ENCODE measurements at places on chromosomes 4 and X.

DNA sequence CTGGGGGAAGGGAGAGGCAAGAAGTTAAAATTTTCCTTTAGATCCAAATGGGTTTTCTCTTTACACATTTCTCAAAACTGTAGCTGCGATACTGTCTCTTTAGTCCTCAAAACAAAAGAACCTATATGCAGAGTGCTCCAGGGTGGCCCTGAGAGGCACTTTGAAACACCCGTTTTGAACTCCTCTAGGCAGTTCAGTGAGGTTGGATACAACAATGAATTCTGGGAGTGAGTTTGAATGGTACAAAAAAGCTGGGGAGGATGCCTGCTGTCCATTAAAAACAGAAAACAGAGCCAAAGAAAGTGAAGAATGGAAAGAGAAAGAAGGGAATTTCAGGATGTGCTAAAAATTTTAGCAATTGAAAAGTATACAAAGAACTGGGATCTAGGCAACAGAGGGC, 23.1 kb downstream of the ENOX2 start:
- DNase-seq, result no peak
- H3K4me3 ChIP-seq, result no peak overlapping the region
- H3K27me3 ChIP-seq, result no peaks in the 10 kb centered on the region
- no peak overlapping the region for H3K27ac ChIP-seq

- H3K27me3 ChIP-seq, result no peaks in the 10 kb centered on the region
- no peaks in the 10 kb centered on the region for H3K4me1 ChIP-seq
- no peak for DNase-seq
- H3K27ac ChIP-seq, result no peak overlapping the region
Observed at GRCh38 chr4:121741751-121742150, 23.2 kb downstream of the SMIM43 start.

GRCh38 chrX:2489446-2490445, 11.0 kb downstream of the DHRSX start:
- H3K4me1 ChIP-seq, result no peaks in the 10 kb centered on the region
- no peak overlapping the region for H3K27ac ChIP-seq
- no peak overlapping the region for H3K4me3 ChIP-seq
- DNase-seq, result peak; percentile 46
- no peaks in the 10 kb centered on the region for H3K27me3 ChIP-seq

GRCh38 chr4:158938220-158939044, 164.4 kb upstream of the RAPGEF2 start:
- no peak for DNase-seq
- H3K36me3 ChIP-seq, result no peaks in the 10 kb centered on the region
- H3K4me1 ChIP-seq, result no peaks in the 10 kb centered on the region
- H3K27me3 ChIP-seq, result no peaks in the 10 kb centered on the region
- no peak overlapping the region for H3K27ac ChIP-seq
- no peak overlapping the region for H3K4me3 ChIP-seq

DNA sequence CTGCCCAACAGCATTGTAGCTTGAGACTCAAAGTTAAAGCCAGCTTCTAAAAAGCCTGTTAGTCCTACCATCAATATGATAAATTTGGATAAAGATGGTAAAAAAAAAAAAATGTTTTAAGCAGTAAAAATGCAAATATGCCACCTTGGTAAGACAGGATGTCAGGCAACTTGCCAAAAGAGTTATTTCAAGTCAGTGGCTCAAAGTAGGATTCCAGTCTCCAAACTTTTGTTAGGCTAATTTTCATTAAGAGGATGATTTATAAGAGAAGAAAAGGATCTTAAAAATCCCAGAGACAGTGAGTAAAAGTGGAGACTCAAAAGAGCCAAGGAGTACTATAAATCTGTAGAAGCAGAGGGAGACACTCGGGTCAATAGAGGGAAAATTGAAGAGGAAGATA, 47.5 kb downstream of the GASK1B start:
- no peaks in the 10 kb centered on the region for H3K27me3 ChIP-seq
- H3K4me1 ChIP-seq, result no peaks in the 10 kb centered on the region
- H3K36me3 ChIP-seq, result no peaks in the 10 kb centered on the region

DNA sequence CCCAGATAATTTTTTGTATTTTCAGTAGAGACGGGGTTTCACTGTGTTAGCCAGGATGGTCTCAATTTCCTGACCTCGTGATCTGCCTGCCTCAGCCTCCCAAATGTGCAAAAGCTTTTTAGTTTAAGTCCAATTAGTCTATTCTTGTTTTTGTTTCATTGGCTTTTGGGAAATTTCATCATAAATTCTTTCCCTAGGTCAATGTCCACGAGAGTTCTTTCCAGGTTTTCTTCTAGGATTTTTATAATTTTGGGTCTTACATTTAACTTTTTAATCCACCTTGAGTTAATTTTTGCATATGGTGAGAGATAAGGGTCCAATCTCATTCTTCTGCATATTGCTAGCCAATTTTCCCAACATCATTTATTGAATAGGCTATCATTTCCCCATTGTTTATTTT, 36.3 kb upstream of the PDLIM5 start:
- H3K4me1 ChIP-seq, result no peaks in the 10 kb centered on the region
- no peak for DNase-seq
- H3K27ac ChIP-seq, result peak overlapping the region; percentile 17
- H3K4me3 ChIP-seq, result no peak overlapping the region
- no peaks in the 10 kb centered on the region for H3K27me3 ChIP-seq

- H3K36me3 ChIP-seq, result no peaks in the 10 kb centered on the region
- DNase-seq, result no peak
- no peak overlapping the region for H3K27ac ChIP-seq
- H3K4me3 ChIP-seq, result no peak overlapping the region
Observed at GRCh38 chr4:101299899-101300540, 47.3 kb downstream of the PPP3CA start.

Data from right lobe of liver (tissue), 6 donors.